Renal cortical epithelial cell (primary cell): ENCODE measurements at places on chromosomes 3 and 15. TPM values are rescaled to one million over a fixed set of nuclear protein-coding genes. Genes with fewer than 3 reads are reported as not detected.

The ZFYVE19 gene
- total RNA-seq = 24.5 and 30.6 TPM in 2 replicates

The SYNM gene
- total RNA-seq = 1.7 and 6.0 TPM in 2 replicates

The RHOV gene
- 0.45 and 1.6 TPM in 2 replicates for total RNA-seq

DNA sequence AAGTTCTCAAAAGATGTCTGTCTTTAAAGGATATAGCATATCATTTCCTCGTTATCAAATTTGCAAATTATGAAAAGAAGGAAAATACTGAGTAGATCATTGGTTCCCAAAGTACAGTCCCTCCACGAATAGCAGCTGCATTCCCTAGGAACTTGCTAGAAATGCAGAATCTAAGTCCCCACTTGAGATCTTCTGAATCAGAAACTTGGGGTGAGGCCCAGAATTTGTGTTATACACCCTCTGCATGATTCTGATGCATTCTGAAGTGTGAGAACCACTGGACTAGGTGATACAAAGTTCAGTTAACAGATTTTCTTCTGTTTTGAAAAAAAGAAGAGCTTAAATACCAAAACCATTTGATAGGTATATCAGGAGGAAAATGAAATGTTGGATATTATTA is 77.1 kb downstream of the SLC25A26 start:
- peak; percentile 33 for DNase-seq
